Pancreas (tissue), 10 donors: ENCODE measurements at places on chromosomes 3 and 15. TPM values are rescaled to one million over a fixed set of nuclear protein-coding genes. Genes with fewer than 3 reads are reported as not detected.

TIMP4 gene
- total RNA-seq: 1.3 TPM

ATG3 gene
- 25.5 TPM for total RNA-seq

VIPR1 gene
- total RNA-seq: 1.0 TPM

AADAC gene
- 83.7 TPM for total RNA-seq

- H3K36me3 ChIP-seq: peaks cover 12% of the 10 kb centered on the region
- H3K4me1 ChIP-seq: peaks cover 46% of the 10 kb centered on the region
- no peaks in the 10 kb centered on the region for H3K27me3 ChIP-seq
These were observed 4.3 kb downstream of the CSRNP1 start for GRCh38 chr3:39149059-39149455.

DNA sequence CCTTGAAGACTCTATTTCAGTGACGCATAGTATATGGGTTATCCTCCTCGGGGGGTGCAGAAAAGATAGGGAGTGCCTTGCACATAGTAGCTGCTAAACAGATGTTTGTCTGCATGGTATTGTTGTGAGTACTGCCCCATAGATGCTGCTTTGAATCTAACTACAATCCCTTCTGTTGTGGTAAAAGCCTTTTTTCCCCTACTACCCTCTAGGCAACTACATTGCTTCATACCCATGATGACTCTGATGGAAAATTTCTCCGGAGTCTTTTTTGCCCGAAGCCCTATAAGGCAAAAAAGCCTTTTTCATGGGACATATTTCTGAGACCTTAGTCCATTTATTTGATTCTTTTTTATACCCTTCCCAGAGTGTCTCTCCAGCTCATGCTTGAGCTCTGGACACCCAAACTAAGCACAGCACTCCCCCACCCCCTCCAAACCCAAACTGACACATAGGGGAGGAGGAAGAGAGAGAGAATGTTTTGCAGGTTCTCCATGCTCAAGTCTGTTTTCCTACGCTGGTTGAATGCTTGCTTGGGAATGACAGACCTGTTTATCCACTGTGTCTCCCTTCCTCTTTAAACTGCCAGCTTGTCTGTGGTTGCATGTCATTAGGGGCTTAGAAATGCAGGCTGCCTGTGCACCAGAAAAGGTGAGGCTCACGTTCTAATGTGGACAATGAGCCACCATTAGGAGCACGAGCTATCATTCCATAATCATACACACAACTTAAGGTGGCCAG lies 52.9 kb downstream of the LRTM1 start:
- no peak overlapping the region for H3K4me3 ChIP-seq
- H3K27ac ChIP-seq: no peak overlapping the region
- H3K36me3 ChIP-seq: no peaks in the 10 kb centered on the region
- peaks cover 6% of the 10 kb centered on the region for H3K27me3 ChIP-seq

- H3K4me3 ChIP-seq: no peak overlapping the region
- no peaks in the 10 kb centered on the region for H3K27me3 ChIP-seq
- H3K27ac ChIP-seq: no peak overlapping the region
- H3K36me3 ChIP-seq: no peaks in the 10 kb centered on the region
- H3K4me1 ChIP-seq: no peaks in the 10 kb centered on the region
These were observed 72.8 kb upstream of the AADACL2 start for GRCh38 chr3:151660885-151661284.

SRGAP3 gene
- total RNA-seq: 2.8 TPM

DNA sequence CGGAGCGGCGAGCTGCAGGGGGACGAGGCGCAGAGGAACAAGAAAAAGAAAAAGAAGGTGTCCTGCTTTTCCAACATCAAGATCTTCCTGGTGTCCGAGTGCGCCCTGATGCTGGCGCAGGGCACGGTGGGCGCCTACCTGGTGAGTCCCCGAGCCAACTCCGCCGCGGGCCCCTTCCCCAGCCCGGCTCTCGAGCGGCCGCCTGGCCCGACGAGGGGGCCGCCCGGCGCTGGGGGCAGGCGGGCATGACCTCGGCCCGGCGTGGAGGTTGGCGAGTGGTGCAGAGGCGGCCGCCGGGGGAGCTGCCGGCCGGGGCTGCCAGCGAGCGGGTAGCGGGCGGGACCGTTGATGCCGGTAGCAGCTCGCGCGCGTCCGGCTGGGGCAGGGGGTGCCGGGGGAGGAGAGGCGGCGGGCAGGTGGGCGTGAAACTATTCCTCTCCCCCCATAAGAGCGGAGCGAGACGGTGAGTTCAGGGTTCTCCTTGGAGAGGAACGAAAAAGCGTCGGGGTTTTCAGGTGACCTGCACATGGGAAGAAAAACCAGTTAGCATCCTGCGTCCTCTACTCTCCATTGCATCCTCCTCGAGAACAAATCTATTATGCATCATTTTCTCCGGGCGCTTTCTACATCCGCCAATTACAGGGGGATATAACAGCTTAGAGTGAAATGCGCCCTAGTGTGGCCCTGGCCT lies 585 bp downstream of the SLCO3A1 start:
- DNase-seq: peak; percentile 13
- H3K4me3 ChIP-seq: peak overlapping the region; percentile 48
- no peak overlapping the region for H3K27ac ChIP-seq
- peaks cover 6% of the 10 kb centered on the region for H3K4me1 ChIP-seq
- no peaks in the 10 kb centered on the region for H3K27me3 ChIP-seq
- no peaks in the 10 kb centered on the region for H3K36me3 ChIP-seq

DNA sequence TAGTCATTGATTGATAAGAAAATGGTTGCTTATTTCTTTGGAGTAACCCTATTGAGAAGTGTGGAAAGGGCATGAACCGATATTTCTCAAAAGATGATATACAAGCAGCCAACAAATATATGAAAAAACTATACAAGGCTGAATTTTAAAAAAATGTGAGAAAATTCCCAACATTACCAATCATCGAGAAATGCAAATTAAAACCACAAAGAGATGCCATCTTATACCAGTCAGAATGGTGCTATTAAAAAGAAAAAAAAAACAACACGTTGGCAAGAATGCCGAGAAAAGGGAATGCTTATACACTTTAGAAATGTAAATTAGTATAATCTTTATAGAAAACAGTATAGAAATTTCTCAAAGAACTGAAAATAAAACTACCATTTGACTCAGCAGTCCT lies 77.7 kb upstream of the ROBO1 start:
- no peaks in the 10 kb centered on the region for H3K4me1 ChIP-seq
- DNase-seq: no peak
- H3K27ac ChIP-seq: no peak overlapping the region
- no peak overlapping the region for H3K4me3 ChIP-seq
- no peaks in the 10 kb centered on the region for H3K36me3 ChIP-seq

PLA2G4B gene
- total RNA-seq: 6.4 TPM

AP3B2 gene
- total RNA-seq: 2.9 TPM
